Muscle of back (tissue), 13 donors: ENCODE measurements at places on chromosomes 1 and 21. TPM values are rescaled to one million over a fixed set of nuclear protein-coding genes. Genes with fewer than 3 reads are reported as not detected.

The KLF17 gene
- 0.14 TPM for polyA plus RNA-seq

GRCh38 chr1:160357286-160358002, 9.4 kb upstream of the NHLH1 start:
- DNase-seq, result no peak

DNA sequence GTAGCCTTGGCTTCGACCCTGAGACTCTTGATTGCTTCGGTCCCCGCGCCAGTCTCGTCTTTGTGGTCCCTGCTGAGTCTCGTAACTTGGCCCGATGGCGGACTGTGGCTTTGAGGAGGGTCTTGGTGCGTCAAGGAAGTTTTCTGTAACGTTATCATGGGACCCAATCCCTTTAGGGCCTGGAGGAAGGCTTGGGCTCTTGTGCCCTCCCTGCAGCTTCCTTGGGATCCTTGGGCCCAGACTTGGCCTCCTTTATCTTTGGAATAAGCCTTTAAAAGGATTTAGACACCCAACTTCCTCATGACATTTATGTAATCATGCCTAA, 371 bp downstream of the ZMPSTE24 start:
- DNase-seq, result peak; percentile 9

DNA sequence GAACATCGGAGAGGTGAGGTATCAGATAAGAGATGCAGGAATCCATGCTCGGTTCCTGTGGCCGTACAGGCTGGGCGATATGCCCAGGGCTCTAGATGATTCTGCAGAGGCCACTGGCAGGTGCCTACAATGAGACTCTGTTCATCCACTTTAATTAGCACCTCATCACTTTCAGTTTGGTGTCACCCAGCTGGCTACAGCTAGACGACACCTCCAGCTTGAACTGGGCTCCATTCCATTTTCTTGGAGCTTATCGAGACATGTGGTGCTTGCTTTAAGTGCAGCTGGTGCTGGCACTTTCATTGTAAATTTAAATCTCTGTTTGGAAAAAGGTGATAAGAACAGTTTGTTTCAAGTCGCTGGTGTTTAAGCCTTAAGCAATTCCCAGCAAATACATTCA, 322.5 kb upstream of the ADGRL2 start:
- peak; percentile 47 for DNase-seq

The GCSAML gene
- 0.17 TPM for polyA plus RNA-seq

DNA sequence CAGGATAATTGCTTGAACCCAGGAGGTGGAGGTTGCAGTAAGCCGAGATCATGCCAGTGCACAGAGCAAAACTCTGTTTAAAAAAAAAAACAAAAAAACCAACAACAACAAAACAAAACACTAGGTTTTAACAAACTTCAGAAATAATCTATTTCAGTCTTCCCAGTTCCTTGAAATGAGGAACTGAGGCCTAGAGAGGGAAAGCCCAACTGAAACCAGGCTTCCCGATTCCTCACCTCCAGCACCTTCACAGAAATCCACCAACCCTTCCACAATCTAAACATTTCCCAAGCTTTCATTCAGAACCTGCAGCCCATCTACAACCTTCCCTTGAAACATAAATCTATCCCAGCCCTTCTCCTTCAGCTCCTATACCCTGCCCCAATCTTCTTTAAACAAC, 612 bp upstream of the CD52 start:
- no peak for DNase-seq

The AJAP1 gene
- polyA plus RNA-seq, result 0.87 TPM

The CHRM3 gene
- polyA plus RNA-seq, result 1.3 TPM

- DNase-seq, result no peak
These were observed 9.7 kb upstream of the GATAD2B start for GRCh38 chr1:153932156-153933131.

DNA sequence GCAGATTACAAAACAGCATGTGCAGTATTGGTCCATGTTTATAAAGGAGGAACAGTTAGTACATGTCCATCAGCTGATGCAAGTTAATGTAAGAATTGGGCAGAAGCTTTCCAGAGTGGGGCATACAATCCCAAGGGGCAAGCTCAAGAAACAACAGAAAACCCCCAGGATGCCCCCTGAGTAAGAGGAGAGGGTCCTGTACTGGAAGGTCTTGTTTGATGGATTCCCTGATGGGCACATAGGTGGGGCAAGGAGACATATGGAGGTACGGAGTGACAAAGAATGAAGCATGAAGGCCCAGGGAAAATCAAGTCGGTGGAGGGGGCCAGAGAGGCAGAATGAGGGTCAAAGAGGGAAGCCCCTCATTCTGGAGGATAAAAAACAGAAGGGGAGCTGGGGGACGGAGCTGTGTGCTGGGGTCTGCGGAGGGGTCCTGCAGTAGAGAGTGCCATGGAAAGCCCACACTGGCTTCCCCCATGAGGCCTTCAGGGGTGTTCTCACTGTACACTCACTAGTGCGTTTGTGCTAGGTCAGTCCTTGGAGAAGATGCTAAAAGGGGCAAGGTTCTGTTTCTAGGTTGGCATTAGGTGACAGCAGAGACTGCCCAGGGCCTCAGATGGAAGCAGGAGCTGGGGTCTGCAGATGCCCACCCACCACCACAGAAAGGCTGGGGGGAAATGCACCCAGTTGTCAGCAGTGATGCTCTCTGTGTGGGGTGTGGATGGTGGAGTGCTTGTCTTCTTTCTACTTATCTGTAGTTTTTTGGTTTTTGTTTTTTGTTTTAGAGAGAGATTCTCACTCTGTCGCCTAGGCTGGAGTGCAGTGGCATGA, 12.5 kb upstream of the MATN1 start:
- no peak for DNase-seq

DNA sequence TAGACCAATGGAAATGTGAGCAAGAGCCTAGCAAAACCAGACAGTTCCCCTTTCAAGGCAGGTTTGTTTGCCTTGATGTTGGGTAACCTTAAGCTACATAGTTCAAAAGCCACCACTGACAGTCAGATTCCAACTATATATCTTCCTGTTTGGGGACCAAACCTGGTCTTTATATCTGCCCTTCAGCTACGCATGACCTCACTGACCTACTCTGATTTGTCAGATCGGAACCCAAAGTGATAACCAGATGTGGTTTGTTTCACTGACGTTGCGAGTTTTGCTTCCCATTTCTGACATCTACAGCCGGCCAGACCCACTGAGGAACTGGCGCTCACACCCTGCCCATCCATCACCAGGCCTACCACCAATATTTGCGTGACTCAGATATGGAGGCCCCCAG, 361.1 kb upstream of the CHRM3 start:
- no peak for DNase-seq

The PRMT2 gene
- 105 TPM for polyA plus RNA-seq

DNA sequence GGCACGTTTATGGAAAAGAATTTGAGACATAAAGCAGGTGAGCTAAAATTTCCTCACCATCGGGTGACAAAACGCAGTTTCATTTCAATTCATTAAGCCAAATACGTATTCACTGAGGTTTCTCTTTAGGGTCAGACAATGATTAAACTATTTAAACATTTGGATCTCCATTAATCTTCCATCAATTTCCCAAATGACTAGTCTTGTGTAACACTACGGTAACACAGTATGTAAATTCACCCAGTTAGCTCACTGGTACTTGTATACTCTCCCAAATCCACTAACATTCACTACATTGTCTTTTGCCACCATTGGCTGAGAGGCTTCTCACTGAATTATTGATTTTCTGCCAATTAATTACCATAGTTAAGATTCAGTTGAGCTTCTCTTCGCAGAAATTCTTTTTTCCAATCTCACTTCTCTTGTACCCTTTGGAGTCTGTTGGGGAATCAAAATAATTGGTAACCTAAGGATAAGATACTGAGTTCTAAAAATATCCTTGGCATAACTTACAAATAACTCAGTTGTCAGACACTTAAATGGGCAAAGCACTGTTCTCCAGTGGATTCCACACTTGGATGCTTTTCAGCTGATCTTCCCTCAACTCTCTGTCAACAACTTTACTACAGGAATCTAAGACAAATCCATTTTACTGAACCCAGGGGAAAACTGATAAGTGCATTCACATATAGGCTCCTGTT, 40.7 kb downstream of the SIPA1L2 start:
- DNase-seq, result no peak

DNA sequence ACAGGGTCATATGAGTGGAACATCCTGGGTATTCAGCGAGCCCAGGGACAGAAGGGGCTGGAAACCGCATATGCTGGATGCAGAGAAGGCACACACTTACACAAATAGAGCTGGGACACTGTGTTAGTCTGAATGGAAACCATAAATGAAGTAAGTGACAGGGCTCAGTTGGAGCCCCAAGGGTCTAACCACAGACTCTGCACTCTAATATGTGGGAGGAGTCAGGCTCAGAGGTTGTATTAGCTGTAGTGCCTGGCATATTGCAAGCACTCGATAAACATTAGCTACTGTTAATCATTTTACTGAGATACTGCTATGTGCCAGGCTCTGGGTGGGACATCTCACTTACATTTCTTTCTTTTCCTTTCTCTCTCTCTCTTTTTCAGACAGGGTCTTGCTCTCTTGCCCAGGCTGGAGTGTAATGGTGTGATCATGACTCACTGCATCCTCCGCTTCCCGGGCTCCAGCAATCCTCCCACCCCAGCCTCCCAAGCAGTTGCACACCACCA, 6.5 kb upstream of the OLIG1 start:
- no peak for DNase-seq

DNA sequence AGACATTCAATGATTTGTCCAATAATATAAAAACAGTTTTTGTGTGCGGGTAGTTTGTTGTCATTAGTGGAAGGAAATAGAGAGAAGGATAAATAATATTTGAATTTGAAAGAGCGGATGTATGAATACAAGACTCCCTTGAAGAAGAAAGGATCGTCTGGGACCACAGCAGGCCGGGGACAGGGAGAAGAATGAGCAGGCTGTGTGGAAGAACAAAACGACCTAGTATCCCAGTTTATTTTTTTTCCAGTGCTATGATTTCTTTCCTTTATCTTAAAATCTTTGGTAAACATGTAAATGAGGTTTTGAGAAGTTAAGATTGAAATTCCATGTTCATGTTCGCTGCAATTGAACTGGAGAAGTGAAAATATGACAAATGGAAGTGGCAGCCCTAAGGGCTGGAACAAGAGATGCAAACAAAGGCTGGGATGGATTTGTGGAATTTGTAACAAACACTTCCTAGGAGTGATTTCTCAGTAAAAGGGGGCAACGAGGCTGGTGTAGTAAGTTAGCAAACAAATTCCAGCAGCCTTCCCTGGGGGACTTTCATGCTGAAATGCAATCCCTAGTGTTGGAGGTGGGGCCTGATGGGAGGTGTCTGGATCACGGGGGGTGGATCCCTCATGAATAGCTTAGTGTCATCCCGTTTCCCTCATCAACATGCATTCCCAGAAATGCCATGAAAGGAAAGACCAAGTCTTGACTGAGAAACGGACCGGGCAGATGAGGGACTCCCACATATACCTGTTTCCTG, 10.2 kb upstream of the IFI16 start:
- DNase-seq, result peak; percentile 82

The KCND3 gene
- 1.4 TPM for polyA plus RNA-seq

GRCh38 chr1:114473796-114474195, 37.2 kb downstream of the TRIM33 start:
- DNase-seq, result no peak

DNA sequence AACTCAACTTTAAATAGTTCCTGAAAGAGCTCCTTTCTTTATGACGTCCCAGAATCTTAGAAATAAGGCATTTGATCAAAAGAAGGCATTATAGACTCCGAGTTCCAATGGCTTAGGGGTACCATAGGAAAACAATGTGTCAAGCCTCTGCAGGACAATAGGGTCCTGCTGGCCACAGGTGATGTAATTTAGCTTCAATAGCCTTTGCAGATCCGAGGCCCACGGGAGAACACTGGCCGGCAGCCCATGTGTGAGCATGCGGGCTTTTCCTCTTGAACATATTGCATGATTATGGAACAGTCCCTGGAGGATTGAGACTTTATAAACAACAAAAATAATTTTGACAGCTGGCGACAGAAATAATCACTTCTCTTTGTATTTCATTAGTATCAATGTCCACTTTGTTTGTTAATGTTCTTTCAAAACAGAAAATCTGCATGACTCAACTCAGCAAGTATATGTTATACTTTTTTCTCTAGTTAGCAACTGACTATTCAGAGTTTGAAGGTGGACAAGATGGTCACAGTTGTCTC, 49.0 kb upstream of the NR5A2 start:
- DNase-seq, result no peak

The KIF17 gene
- 2.0 TPM for polyA plus RNA-seq

The AIM2 gene
- polyA plus RNA-seq, result not detected

DNA sequence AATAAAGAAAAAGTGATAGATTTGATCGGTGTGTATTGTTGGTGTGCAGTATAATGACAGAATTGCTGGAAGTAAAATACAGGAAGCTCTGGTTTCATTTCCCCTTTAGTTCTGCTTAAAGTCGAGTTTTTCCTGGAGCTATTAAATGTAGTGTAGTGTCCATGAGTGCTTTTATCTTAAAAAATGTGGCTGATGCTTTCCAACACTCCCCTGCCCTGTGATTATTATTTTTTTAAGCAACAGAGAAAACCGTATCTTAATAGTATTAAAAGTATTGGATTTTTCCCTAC, 1.1 kb downstream of the LGALS8 start:
- no peak for DNase-seq

The RAB4A gene
- polyA plus RNA-seq, result 54.5 TPM

DNA sequence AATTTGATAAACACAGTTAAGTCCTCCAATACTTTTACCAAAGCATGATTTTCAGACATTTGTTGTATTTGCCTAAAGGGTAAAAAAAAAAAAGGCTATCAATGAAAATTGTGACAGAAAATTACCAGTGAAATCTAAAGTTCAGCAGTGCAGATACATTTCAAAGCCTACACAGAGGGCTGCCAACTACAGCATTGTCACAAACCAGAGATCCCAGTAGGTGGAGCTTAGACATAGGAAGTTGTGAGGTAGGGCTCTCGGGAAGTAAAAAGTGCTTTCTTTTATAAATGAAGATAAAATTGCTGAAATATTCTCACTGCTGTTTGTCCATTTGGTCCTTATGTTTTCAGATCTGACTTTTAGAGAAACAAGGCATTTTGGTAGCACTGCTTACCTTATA, 123.0 kb downstream of the DYRK1A start:
- DNase-seq, result no peak

The TEX38 gene
- polyA plus RNA-seq, result 0.22 TPM

GRCh38 chr1:108722292-108722691, 9.6 kb downstream of the FNDC7 start:
- DNase-seq, result no peak

The ABCG1 gene
- polyA plus RNA-seq, result 8.2 TPM

The INSRR gene
- polyA plus RNA-seq, result 0.35 TPM

The ANGPTL1 gene
- 78.2 TPM for polyA plus RNA-seq

The A3GALT2 gene
- not detected for polyA plus RNA-seq

GRCh38 chr1:225651376-225651871, 1.5 kb downstream of the ENAH start:
- peak; percentile 33 for DNase-seq

- DNase-seq, result peak; percentile 55
These were observed at the start of gene TCEA3 for GRCh38 chr1:23424293-23425192. Gene TCEA3 (minus strand): TSS chr1:23424748. CDS start chr1:23424633, 115 bp downstream.

DNA sequence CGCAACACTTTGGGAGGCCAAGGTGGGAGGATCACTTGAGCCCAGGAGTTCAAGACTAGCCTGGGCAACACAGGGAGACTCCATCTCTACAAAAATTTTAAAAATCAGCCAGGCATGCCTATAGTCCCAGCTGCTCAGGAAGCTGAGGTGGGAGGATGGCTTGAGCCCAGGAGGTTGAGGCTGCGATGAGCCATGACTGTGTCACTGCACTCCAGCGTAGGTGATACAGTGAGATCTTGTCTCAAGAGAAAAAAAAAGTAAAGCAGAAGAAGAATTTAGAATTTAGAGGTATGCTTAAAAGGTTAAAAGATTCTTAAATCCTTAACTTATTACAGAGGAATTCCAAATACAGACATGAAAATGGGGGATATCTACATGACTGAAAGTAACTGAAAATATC, 79.5 kb downstream of the SMYD3 start:
- no peak for DNase-seq

- DNase-seq, result no peak
These were observed 468.8 kb upstream of the RUNX1 start for GRCh38 chr21:35517865-35518264.
